ENCODE measurements at places on chromosomes 7 and 10.

GRCh38 chr10:37992083-37992482 is 15.6 kb upstream of the ZNF25 start:
- DNase-seq, result no peak

DNA sequence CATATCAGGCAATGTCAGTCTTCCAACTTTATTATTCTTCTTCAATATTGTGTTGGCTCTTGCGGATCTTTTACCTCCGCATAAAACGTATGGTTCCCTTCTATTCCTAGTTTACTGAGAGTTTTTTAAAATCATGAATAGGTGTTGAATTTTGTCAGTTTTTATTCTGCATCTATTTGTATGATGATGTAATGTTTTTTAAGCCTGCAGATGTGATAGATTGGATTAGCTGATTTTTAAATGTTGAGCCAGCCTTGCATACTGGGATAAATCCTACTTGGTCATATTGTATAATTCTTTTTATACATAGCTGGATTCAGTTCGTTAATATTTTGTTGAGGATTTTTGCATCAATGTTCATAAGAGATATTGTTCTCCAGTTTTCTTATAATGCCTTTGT is 9.2 kb upstream of the OR2F1 start:
- no peak for DNase-seq

GRCh38 chr10:131274133-131274880 is 37.2 kb downstream of the TCERG1L start:
- DNase-seq, result no peak

GRCh38 chr10:82889728-82890127 is 1014.7 kb downstream of the NRG3 start:
- DNase-seq, result no peak

- DNase-seq, result no peak
These were observed 15.0 kb downstream of the SNX8 start for GRCh38 chr7:2299131-2299829.

All from activated naive CD4-positive, alpha-beta T cell (primary cell).